Body of pancreas (tissue), 4 donors: ENCODE measurements at places on chromosomes 3 and 15. TPM values are rescaled to one million over a fixed set of nuclear protein-coding genes. Genes with fewer than 3 reads are reported as not detected.

GRCh38 chr15:48466820-48467219 lies 135.6 kb downstream of the DUT start:
- no peaks in the 10 kb centered on the region for H3K36me3 ChIP-seq
- no peaks in the 10 kb centered on the region for H3K27me3 ChIP-seq
- H3K27ac ChIP-seq = no peak overlapping the region

GRCh38 chr3:126170073-126170777 lies 10.2 kb downstream of the ALDH1L1 start:
- peak overlapping the region; percentile 25 for H3K27ac ChIP-seq
- H3K27me3 ChIP-seq = no peaks in the 10 kb centered on the region
- H3K36me3 ChIP-seq = no peaks in the 10 kb centered on the region
- no peak for DNase-seq
- no peak overlapping the region for H3K4me3 ChIP-seq

DNA sequence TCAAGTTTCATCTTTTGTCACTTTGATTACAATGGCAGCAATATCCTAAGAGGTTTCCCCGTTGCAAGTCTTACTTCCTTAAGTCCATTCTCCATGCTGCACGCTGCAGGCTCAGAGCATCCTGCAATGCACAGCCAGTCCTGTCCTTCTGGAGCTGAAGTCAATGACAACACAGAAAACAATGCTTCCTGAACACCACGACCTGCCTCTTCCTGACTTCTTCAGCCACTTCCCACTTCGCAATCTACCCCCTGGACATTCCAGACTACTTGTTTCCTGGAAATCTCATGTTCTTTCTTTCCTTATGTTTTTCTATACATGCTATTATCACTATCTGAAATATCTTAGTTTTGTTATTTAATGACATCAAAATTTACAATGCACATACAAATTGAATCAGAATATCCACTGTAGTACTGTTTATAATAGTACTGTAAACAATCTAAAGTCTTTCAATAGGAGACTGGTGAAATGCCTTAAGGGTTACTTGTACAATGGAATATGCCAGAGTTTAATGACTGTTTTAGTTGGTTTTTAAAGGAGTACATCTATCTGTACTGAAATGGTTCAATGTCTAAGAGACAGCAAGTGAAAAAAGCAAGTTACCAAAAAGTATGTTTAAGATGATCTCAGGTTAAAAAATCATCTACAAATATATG lies 113.7 kb upstream of the PRTG start:
- no peaks in the 10 kb centered on the region for H3K27me3 ChIP-seq
- no peaks in the 10 kb centered on the region for H3K4me1 ChIP-seq
- no peak for DNase-seq
- H3K27ac ChIP-seq = no peak overlapping the region

GRCh38 chr3:111577798-111578685 lies 17.1 kb downstream of the ZBED2 start:
- H3K4me3 ChIP-seq = no peak overlapping the region
- peaks cover 4% of the 10 kb centered on the region for H3K27me3 ChIP-seq
- no peaks in the 10 kb centered on the region for H3K36me3 ChIP-seq
- no peak overlapping the region for H3K27ac ChIP-seq

DNA sequence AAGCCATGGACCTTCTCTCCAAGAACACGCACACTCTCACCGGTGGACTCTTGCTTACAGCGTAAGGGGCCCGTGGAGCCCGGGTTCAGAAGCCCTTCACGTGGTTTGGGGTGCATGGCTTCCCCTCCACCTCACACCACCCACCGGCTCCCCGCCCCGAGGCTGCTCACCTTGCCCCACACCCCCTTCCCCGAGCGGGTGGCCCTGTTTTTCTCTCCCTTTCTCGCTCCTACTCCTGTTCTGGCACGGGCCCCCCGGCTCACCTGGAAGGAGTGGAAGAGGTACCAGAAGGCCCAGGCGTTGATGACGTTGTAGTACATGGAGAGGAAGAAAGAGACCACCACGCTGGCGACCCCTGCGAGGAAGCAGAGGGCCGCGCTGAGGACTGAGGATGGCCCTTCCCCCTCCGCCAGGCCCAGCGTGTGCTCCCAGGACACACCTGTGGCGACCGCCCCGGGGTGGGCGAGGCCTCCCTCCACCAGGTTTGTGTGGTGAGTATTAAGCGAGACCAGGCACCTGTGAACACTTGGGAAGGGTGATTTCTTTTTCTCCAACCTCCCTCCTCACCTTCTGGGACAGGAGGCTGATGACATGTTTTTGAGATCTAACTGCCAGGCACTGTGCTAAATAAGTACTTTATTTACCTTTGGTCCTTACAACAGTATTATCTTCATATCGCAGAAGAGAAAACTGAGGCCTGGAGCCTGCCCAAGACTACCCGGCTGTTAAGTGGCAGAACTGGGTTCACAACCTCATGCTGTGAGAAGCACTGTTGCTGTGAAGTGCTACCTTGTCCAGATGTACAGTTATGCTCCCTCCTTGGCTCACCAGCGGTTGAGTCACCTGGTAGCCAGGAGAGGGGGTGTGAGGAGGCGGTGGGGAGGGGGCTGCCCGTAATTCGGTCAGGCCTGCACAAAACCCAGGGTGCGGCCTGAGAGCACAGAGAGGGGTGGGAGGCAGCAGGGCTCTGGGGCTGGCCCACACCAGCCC lies 16.3 kb downstream of the SLC6A20 start:
- no peak overlapping the region for H3K27ac ChIP-seq
- H3K27me3 ChIP-seq = no peaks in the 10 kb centered on the region
- H3K4me1 ChIP-seq = peaks cover 10% of the 10 kb centered on the region
- no peaks in the 10 kb centered on the region for H3K36me3 ChIP-seq
- DNase-seq = no peak

GRCh38 chr3:13878281-13879101 lies 1.4 kb downstream of the WNT7A start:
- H3K4me1 ChIP-seq = peaks cover 30% of the 10 kb centered on the region
- DNase-seq = no peak

DNA sequence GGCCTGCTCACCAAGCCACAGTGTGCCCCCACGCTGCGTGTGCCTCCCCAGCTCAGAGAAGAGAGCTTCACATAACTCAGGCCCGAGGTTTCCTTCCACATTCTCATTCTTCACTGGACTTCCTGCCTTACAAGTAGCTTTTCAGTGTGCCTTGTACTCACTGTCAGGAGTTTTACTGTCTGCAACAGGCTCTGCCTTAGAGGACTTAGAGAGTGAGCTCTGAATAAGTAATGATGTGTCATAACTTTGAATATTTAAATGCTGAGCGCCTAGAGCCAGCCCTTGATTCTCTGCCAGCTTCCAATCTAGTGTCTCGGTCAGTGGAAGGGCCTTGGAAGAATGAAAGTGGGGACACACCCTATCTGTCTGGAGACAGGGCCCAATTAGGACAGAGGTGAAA lies 41.8 kb downstream of the ITGB5 start:
- no peaks in the 10 kb centered on the region for H3K36me3 ChIP-seq
- no peaks in the 10 kb centered on the region for H3K27me3 ChIP-seq
- H3K4me1 ChIP-seq = no peaks in the 10 kb centered on the region
- no peak overlapping the region for H3K27ac ChIP-seq

The RHOV gene
- total RNA-seq = 6.3 TPM

The RETNLB gene
- total RNA-seq = not detected

The RTP1 gene
- not detected for total RNA-seq

The GOLGA6L10 gene
- 10.2 TPM for total RNA-seq

The IL17RE gene
- total RNA-seq = 18.2 TPM

The POC1A gene
- 3.3 TPM for total RNA-seq

The CIP2A gene
- 3.6 TPM for total RNA-seq
